Activated T-cell treated with anti-CD3 and anti-CD28 coated beads, Interleukin-2, amount 50 U/mL, for 72 hours (primary cell): ENCODE measurements at places on chromosomes 1 and 21. TPM values are rescaled to one million over a fixed set of nuclear protein-coding genes. Genes with fewer than 3 reads are reported as not detected.

DNA sequence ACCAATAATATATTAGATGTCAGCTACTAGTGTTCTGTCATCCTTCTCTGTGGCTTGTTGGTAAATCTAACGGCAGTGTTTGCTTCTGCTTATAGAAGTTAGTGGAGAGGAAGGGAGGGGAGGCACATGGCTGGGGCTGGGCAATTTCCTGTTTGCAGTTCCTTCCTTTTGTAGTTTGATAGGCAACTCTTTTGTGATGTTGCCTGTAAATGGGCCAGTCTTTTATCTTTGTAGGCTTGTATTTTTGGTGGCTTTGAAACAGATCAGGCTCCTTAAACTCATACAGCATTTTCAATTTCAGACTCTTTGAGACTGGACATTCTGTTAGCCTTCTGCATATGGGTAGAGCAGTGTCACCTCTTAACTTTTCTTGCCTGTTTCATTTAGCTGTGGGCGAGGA lies 48.1 kb downstream of the CDC14A start:
- H3K4me1 ChIP-seq = peaks cover 92% of the 10 kb centered on the region
- peak overlapping the region; percentile 62 for H3K4me3 ChIP-seq
- DNase-seq = peak; percentile 40
- no peaks in the 10 kb centered on the region for H3K27me3 ChIP-seq
- peaks cover 1% of the 10 kb centered on the region for H3K36me3 ChIP-seq

DNA sequence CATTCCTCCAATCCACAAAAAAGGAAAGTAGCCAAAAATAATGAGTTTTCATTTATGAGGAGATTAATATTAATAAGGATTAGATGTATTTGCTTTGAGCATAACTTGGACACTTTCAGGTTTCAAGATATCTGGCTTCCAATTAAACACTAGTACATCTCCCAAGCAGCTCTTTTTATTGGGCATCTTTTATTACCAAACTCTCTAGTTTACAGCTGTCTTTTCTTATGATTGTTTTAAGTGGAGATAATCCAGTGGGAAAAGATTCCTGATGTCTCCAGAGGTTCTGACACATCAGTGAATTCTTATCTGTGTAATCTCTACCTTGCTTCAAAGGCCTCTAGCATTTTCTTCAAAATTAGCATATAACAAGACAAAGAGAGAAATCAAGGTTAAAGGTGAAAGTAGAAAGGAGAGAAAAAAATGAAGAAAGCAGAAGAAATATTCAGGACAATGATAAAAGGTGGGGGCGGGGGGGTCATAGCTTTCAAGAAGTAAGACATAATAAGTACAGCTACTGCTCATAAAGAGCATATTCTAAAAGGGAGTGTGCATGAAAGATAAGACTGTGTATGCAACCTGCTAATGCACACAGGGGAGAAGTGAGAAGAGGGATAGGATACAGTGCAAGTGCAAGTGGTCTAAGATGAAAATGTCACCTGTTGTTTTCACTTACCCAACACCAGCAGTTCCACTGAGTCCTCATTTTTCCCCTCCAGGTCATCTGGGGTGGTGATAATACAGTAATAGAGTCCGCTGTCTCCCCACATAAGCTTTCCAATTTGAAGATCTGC lies 19.1 kb downstream of the ILDR2 start:
- H3K36me3 ChIP-seq = no peaks in the 10 kb centered on the region
- no peak overlapping the region for H3K27ac ChIP-seq
- no peak for DNase-seq
- H3K27me3 ChIP-seq = no peaks in the 10 kb centered on the region
- H3K4me1 ChIP-seq = peaks cover 17% of the 10 kb centered on the region
- H3K4me3 ChIP-seq = no peak overlapping the region

SUSD4 gene
- total RNA-seq = 1.1 TPM

CDC20 gene
- total RNA-seq = 163 TPM

DNA sequence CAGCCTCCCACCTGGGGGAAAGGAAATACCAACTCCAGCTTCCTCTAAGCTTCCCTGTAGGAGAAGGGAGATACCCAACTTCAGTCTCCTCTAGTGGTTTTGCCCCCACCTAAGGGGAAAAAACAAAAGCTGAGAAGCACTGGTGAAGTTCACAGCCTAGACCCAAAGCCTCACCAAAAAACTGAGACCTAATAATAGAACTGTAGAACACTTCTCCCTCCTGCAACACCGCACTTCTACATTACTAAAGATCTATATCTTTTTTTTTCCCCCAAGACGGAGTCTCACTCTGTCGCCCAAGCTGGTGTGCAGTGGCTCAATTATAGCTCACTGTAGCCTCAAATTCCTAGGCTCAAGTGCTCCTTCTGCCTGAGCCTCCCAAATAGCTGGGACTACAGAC lies 43.2 kb downstream of the SLC2A1 start:
- no peak for DNase-seq
- no peak overlapping the region for H3K27ac ChIP-seq
- H3K4me3 ChIP-seq = no peak overlapping the region
- H3K27me3 ChIP-seq = no peaks in the 10 kb centered on the region
- peaks cover 10% of the 10 kb centered on the region for H3K4me1 ChIP-seq
- peaks cover 5% of the 10 kb centered on the region for H3K36me3 ChIP-seq

GRCh38 chr1:156908541-156908940 lies 11.9 kb upstream of the LRRC71 start:
- H3K27ac ChIP-seq = no peak overlapping the region
- no peak overlapping the region for H3K4me3 ChIP-seq
- no peaks in the 10 kb centered on the region for H3K36me3 ChIP-seq
- no peak for DNase-seq
- peaks cover 10% of the 10 kb centered on the region for H3K27me3 ChIP-seq

TGFB2 gene
- not detected for total RNA-seq

DNA sequence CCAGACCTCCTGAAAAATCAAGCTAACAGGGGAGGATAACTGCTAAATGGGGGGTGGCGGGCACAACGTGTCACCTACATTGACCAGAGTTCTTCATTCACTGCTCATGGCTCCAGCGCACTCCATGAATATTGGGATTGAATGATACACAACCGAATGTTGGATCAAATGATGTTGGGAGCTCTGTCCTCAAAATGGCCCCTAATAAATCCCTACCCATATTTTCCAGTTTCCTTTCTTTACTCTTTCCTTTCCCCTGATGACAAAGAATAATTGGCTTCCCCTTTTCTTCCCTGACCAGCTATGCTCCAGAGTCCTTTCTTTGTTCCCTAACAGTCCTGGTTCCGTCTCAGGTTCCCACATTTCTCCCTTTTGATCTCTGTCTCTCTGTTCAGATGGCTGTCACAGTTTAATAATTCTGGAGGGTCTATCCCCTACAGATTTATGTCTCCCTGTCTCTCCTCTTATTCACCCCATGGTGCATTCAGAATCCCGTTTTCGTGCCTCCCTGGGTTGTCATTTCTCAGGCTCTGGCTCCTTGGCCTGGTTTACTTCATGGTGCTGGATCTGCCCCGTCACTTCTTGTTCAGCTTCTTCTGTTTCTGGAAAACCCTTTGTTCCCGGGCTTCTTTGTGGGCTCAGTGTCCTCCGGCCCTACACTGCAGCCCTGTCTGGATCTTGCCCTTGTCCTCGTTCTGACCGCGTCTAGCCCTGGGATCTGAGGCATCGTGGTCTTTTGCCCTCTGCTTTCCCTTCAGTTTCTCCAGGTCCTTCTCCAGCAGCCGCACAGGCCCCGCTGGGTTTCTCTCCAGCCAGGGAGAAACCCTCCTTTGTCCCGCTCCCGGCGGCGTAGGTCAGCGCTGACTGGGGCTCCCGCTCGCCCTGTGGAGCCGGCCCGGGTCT lies 78.3 kb downstream of the NDUFS5 start:
- H3K27me3 ChIP-seq = peaks cover 9% of the 10 kb centered on the region
- no peaks in the 10 kb centered on the region for H3K36me3 ChIP-seq
- H3K4me3 ChIP-seq = peak overlapping the region; percentile 45

DNA sequence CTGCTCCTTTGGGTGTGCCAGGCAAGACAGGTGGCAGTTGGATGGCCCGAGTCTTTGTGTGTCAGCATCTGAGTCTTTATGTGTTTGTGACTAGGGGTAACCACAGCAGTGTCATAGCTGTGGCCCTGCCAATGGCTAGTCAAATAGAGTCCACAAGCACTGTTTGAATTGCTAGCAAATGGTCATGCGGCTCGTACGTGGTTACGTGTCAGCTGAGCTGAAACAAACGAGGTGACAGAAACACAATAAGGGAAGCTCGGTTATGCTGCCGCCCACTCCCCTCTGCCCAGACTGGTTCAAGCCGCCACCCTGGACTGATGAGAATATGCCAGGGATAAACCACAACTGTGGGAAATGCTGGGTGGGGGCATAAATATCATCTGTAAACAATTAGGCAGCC lies 174.3 kb upstream of the LMO4 start:
- peaks cover 16% of the 10 kb centered on the region for H3K4me1 ChIP-seq
- H3K27ac ChIP-seq = no peak overlapping the region
- peaks cover 45% of the 10 kb centered on the region for H3K27me3 ChIP-seq
- H3K4me3 ChIP-seq = no peak overlapping the region

GRCh38 chr1:198741744-198742143 lies 102.9 kb downstream of the PTPRC start:
- H3K27ac ChIP-seq = peak overlapping the region; percentile 68
- no peaks in the 10 kb centered on the region for H3K27me3 ChIP-seq
- DNase-seq = no peak

- H3K27ac ChIP-seq = no peak overlapping the region
- no peak overlapping the region for H3K4me3 ChIP-seq
- H3K36me3 ChIP-seq = no peaks in the 10 kb centered on the region
- H3K4me1 ChIP-seq = no peaks in the 10 kb centered on the region
These were observed 13.2 kb downstream of the S100A7A start for GRCh38 chr1:153429266-153430165.

DNA sequence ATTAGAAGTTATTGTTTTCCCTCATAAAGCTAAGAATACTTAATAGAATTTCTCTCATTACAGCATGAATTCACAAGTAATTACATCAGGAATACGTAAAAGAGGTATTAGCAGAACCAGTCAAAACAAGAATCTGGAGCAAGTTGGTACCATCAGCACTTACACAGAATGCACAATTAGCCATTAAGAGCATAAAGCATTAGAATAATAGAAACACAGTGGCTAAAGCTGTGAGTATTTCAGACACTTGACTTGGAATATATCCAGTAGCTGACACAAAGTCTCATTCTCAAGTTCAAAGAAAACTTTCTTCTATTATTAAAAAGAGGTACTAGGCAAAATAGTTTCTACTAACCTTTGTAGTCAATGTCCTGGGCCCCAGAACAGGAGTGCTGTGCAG lies 49.6 kb downstream of the KRTAP19-8 start:
- no peaks in the 10 kb centered on the region for H3K36me3 ChIP-seq
- DNase-seq = no peak
- H3K27me3 ChIP-seq = peaks cover 3% of the 10 kb centered on the region
- no peak overlapping the region for H3K27ac ChIP-seq
- no peak overlapping the region for H3K4me3 ChIP-seq
- H3K4me1 ChIP-seq = no peaks in the 10 kb centered on the region

DNA sequence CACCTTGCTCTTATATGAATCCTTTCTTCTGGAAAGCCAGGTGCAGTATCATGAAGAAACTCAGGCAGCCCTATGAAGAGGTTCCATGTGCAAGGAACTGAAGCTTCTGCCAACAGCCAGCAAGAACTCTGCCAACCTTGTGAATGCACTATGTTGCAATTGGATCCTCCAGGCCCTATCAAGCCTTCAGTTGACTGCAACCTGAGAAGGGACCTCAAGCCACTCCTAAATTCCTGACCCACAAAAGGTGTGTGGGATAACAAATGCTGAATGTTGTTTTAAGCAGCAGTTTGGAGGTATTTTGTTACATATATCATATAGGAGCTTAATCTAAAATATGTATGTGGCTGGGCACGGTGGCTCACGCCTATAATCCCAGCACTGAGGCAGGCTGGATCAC lies 84.0 kb downstream of the RERE start:
- H3K4me3 ChIP-seq = no peak overlapping the region
- no peaks in the 10 kb centered on the region for H3K4me1 ChIP-seq
- no peaks in the 10 kb centered on the region for H3K27me3 ChIP-seq
- no peak for DNase-seq
- H3K36me3 ChIP-seq = peaks cover 1% of the 10 kb centered on the region
- no peak overlapping the region for H3K27ac ChIP-seq

NUDT4B gene
- 0.65 TPM for total RNA-seq

DNA sequence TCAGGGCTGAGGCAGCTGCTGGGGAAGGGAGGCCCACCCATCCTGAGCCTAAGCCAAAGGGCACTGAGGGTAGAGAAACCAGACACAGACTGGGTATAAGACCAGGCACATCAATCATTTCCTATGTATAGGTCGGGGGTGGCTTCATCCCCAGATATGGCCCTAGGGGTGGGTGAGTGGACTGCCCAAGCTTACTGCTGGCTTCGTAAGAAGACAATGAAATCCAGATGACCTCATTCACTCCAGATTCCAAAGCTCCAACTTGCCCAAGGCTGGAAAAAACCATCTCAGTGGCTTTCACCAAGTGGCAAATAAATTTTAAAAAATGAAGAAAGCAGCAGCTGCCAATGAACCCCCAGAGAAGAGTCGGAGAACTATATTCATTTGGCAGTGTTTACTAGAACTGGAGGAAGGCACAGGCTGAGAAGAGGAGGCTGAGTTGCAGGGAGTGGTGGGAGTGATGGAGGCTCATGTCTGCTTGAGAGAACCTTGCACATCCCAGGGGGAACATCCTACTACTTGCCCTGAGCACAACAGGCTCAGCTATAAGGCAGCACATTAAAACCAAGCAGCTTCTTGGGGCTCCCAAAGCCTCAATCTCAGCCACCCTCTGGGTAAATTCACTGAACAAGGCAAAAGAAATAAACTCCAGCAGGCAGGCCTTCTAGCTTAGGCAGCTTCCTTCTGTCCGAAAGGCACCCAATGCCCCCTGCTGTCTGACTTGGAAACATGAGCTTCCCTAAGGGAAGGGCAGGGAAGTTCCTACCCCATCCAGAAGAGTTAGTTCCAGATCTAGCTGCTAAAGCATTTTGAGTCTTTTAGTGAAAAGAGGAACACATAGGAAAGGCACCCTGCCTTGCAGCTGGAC lies 14.1 kb downstream of the PEA15 start:
- H3K4me3 ChIP-seq = no peak overlapping the region
- H3K27ac ChIP-seq = no peak overlapping the region
- H3K27me3 ChIP-seq = no peaks in the 10 kb centered on the region
- H3K4me1 ChIP-seq = no peaks in the 10 kb centered on the region

DNA sequence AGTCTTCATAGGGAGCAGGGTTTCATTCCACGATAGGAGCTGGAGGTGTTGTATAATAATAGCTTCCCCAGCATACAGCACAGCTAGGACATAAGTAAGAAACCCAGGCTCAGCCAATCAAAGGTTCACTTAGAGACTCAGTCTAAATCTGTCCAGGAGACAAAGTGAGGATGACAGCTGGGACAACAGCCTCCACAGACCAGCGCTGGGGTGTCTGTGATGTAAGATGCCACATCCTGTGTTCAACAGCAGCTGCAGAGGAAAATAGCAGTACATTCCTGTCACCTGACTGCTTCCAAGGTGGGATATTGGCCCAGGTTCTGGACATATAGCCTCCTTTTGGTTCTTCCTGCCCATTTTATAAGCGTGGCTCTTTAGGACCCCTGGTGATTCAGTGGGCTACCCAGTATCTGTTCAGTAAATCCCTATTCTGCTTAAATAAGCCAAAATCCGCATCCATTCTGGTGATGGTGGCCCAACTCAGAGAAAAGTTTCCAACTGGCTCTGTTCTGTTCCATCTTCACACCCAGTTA lies 176.8 kb upstream of the SYT6 start:
- H3K27ac ChIP-seq = peak overlapping the region; percentile 10
- H3K27me3 ChIP-seq = no peaks in the 10 kb centered on the region
- no peak overlapping the region for H3K4me3 ChIP-seq
- peak; percentile 17 for DNase-seq

SLAMF8 gene
- 0.31 TPM for total RNA-seq
